Keratinocyte (primary cell): ENCODE measurements at places on chromosomes 1 and 21.

DNA sequence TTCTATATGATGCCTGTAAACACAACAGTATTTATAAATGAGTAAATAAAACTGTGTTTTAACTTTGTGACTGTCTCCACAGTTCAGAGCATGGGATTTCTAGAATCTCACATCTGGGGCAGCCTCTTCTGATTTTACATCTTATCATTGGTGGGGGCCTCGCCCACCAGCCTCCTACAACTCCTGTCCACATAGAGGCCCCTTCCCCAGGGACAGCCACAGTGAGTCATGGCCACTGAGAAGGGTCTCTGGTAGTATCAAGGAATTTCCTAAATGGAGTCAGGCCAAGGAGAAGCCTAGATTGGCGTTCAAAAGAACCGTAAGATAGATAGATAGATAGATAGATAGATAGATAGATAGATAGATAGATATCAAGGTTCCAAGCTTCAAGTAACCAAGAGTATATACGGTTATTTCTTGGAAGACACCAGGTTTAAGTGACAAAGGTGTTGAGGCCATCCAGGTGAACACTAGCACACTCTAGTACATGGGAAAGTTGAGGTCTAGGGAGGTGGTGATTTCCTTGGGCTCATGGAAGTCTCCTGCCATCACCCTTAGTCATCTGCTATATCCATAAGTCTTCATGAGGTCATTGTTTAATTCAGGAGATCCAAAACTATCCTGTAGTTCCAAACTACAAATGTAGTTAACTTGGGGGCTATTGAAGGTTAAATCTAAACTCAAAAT is 121.6 kb downstream of the SYT2 start:
- H3K4me3 ChIP-seq, result no peak overlapping the region
- peak overlapping the region; percentile 77 for H3K27ac ChIP-seq
- H3K4me1 ChIP-seq, result peaks cover 70% of the 10 kb centered on the region
- no peaks in the 10 kb centered on the region for H3K27me3 ChIP-seq

- peak overlapping the region; percentile 95 for H3K27ac ChIP-seq
- peaks cover 20% of the 10 kb centered on the region for H3K4me1 ChIP-seq
- H3K4me3 ChIP-seq, result peak overlapping the region; percentile 88
- no peaks in the 10 kb centered on the region for H3K27me3 ChIP-seq
- no peak for DNase-seq
- peaks cover 8% of the 10 kb centered on the region for H3K36me3 ChIP-seq
Measured at GRCh38 chr1:244865028-244865371, 657 bp upstream of the HNRNPU start.

- no peak overlapping the region for H3K27ac ChIP-seq
- H3K36me3 ChIP-seq, result no peaks in the 10 kb centered on the region
- H3K4me3 ChIP-seq, result no peak overlapping the region
- no peak for DNase-seq
- H3K4me1 ChIP-seq, result peaks cover 5% of the 10 kb centered on the region
Measured at GRCh38 chr1:177044390-177044789, 120.1 kb downstream of the ASTN1 start.

GRCh38 chr1:53740621-53741105 is 1.7 kb upstream of the GLIS1 start:
- peaks cover 3% of the 10 kb centered on the region for H3K4me1 ChIP-seq
- H3K27ac ChIP-seq, result no peak overlapping the region
- no peak overlapping the region for H3K4me3 ChIP-seq
- no peak for DNase-seq

- H3K27me3 ChIP-seq, result no peaks in the 10 kb centered on the region
- H3K36me3 ChIP-seq, result no peaks in the 10 kb centered on the region
- peaks cover 11% of the 10 kb centered on the region for H3K4me1 ChIP-seq
- H3K4me3 ChIP-seq, result no peak overlapping the region
Measured at GRCh38 chr1:224591326-224591725, 24.8 kb upstream of the CNIH3 start.

- H3K4me3 ChIP-seq, result no peak overlapping the region
- no peaks in the 10 kb centered on the region for H3K27me3 ChIP-seq
- H3K27ac ChIP-seq, result no peak overlapping the region
- DNase-seq, result no peak
- no peaks in the 10 kb centered on the region for H3K36me3 ChIP-seq
- no peaks in the 10 kb centered on the region for H3K4me1 ChIP-seq
Measured at GRCh38 chr1:89350298-89350697, 13.6 kb upstream of the GBP6 start.
